ENCODE measurements at places on chromosomes 7 and 10. TPM values are rescaled to one million over a fixed set of nuclear protein-coding genes. Genes with fewer than 3 reads are reported as not detected.

AKR1C2 gene
- 3,701 TPM for total RNA-seq

HTRA1 gene
- total RNA-seq: 47.9 TPM

ELN gene
- total RNA-seq: 0.15 TPM

CRTAC1 gene
- 1.6 TPM for total RNA-seq

PRKCQ gene
- 4.1 TPM for total RNA-seq

RET gene
- 0.56 TPM for total RNA-seq

FAM25A gene
- not detected for total RNA-seq

MSMB gene
- total RNA-seq: not detected

MOGAT3 gene
- not detected for total RNA-seq

LIPA gene
- 43.8 TPM for total RNA-seq

AUTS2 gene
- 3.8 TPM for total RNA-seq

PON1 gene
- 1.6 TPM for total RNA-seq

IRF5 gene
- 15.3 TPM for total RNA-seq

ARMC10 gene
- 30.8 TPM for total RNA-seq
